Stimulated activated CD4-positive, alpha-beta T cell treated with anti-CD3 and anti-CD28 coated beads, Interleukin-4, amount 100 ng/mL, for 4 hours (primary cell): ENCODE measurements at places on chromosomes 5 and 9.

DNA sequence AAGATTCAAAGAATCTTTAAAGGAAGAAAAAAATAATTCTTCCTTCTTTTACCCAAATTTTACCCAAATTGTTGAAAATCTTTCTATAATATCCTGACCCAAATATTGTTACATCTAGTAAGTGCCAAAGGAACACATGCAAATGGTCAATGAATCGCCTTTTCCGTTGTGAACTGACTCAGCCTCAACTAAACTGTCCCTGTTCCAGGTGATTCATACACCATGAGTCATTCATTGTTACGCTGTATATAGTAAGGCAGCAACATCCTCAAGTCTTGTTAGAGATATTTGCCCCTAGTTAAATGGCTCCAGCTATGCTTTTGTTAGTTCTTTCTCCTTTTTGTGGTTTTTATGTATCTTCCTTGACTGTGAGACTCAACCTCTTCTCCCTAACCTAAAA, 9.7 kb downstream of the PTGER4 start:
- DNase-seq = peak; percentile 66

GRCh38 chr9:137108608-137109249, 5.8 kb downstream of the DPP7 start:
- no peak for DNase-seq

GRCh38 chr5:168327994-168328393, 36.5 kb downstream of the WWC1 start:
- no peak for DNase-seq

GRCh38 chr5:109788596-109788995, 98.9 kb downstream of the MAN2A1 start:
- DNase-seq = no peak

- DNase-seq = no peak
These were observed 525 bp upstream of the STPG3 start for GRCh38 chr9:137250329-137251193.

GRCh38 chr9:19969721-19970120, 180.9 kb upstream of the SLC24A2 start:
- no peak for DNase-seq

DNA sequence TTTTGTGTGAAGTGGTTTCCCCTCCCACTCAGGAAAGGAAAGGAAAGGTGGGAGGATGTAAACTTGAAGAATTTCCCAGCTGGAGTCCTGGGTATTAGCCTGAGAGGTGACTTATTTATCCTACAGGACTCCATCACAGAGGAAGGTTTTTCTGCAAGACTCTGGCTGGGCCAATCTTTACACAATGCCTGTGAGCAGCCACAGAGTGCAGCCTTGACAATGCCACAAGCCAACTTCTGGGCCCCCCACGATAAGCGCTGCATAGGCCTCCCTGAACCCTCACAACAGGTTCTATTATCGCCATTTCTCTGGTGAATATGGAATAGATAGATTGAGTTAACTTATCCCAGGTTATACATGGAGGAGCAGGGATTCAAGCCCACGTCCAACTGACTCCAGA, 12.4 kb downstream of the TTC39B start:
- DNase-seq = no peak

GRCh38 chr5:30572279-30572678, 621.2 kb upstream of the CDH6 start:
- no peak for DNase-seq

GRCh38 chr9:100222674-100223073, 123.6 kb downstream of the INVS start:
- DNase-seq = no peak

GRCh38 chr5:121982893-121983285, 21.1 kb downstream of the SRFBP1 start:
- DNase-seq = no peak

DNA sequence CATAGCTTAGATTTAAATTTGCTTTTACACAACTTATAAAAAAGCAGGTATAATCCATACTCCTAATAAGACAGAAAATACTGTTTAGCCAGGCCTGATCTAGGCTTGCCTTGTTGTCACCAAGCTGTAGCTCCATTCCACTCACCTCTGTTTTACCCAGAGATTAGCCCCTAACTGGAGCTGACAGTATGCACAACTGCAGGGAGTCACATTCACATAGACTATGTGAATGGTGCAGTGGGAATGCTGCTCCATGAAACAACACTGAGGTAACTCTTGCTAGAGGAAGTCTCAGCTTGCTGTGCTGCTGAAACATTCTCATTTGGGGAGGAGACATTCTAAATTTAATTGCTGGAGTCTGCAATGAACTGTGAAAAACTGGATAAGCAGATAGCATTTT, 209.1 kb downstream of the TMEM232 start:
- DNase-seq = no peak

DNA sequence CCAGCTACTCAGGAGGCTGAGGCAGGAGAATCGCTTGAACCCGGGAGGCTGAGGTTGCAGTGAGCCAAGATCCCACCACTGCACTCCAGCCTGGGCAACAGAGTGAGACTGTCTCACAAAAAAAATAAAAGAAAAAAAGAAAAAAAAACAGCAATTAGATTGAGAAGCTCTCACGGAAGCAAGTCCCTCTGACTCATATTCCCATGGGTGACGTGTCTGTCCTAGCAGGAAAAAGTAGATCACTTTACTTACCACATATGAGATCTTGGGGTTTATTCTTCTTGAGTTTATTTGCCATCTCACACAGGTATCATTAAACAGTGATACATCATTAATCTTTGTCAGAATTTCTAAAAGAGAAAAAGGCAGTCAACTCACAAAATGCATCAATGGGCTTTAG, 62.6 kb downstream of the SUSD1 start:
- no peak for DNase-seq

GRCh38 chr9:89477384-89477783, 20.5 kb downstream of the SEMA4D start:
- DNase-seq = no peak

DNA sequence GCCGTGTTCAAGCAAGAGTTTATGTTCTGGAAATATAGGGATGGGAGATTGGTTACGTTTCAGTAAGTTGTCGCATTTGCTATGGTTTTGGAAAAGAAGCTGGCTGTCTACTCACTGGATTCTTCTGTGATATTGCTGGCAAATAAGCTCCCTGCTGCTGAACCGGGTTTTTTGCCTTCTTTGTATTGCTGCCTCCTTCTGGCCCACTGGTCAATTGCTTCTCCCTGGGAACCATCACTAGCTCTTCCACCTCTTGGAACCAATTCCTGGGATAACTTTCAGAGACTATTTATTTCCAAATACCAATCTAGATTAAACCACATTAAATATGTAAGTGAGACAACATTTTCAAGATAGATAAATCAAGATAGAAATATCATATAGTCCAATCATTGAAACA, 43.0 kb downstream of the NUDT12 start:
- no peak for DNase-seq

DNA sequence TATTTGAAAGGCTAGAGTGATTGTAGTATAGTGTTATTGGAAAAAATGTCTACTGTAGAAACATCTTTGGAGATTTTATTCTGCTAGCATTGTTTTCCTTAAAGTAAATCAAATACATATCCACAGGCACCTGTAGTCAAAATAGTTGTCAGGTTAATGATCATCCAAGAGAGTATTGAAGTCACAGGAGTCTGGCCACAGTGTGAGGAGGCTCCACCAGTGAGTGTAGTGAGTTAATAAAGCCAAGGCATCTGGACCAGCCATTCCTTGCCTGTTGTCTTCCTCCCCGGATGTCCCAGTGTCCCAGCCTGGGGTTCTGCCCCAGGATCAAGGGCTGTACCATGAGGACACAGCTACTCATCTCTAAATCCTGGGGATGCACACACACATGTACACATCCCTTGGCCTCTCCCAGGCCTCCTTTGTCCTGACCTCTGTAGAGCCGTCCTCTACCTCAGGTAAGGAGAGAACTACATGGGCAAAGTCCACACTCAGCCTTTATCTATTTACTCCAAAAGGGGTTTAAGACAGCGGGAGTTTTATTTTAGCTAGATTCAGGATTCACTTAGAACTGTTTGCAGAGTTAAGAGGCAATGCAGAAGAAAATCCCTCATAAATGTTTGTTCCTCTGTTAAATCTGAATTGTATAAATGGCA, 3.7 kb downstream of the PIK3R1 start:
- DNase-seq = no peak

DNA sequence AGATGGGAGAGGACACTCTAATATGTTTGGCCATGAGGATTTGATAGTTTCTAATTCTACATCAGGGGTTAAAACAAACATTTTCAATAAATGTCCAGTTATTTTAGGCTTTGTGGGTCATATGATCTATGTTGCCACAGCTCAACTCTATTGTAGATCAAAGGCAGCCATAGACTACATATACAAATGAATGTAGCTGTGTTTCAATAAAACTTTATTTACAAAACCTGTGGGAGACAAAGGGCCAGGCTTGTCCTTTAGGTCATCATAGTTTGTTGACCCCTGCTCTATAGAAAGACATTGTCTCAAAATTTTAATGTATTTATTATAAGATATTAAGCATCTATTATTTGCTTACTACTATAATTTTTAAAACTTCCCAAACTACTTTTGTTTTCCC, 325.4 kb upstream of the MEF2C start:
- no peak for DNase-seq

- DNase-seq = no peak
These were observed 77.2 kb downstream of the PAX5 start for GRCh38 chr9:36956908-36957307.

DNA sequence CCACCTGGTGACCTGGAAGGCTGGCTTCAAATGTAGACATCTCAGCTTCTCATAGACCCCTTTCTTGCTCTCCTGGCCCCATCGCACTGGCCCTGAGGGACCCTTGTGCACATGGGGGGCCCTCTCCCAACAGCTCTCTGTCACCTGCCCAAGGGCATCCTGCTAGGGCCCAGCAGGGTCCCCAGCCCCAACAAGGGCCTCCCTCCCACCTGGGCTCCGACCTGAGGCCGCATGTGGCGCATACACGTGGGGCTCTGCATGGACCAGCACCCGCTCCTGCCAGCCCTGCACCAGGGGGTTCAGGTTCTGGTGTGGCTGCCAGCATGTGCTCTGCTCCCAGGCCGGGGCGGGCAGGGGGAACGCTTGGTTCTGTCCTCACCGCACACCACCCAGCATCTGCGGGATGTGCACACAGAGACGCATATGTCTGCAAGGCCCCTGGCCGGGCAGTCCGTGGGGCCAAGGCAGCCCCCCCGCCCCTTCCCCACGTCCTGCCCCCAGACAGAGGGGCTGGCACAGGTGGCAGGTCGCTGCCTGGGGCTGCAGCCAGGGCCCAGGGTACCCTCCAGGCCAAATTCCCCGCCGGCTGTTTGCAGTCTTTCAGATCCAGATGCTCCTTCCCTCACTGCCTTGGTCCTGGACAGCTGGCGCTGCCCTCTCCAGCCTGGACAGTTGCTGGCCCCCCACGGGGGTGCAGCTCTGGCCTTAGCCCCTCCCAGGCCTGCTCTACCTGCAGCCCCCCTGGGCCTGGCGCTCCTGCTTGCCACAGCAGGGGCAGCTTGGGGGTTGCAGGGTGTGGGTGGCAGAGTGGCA, 17.9 kb upstream of the NRARP start:
- DNase-seq = no peak

GRCh38 chr9:37801959-37802711, 1.5 kb downstream of the DCAF10 start:
- no peak for DNase-seq

DNA sequence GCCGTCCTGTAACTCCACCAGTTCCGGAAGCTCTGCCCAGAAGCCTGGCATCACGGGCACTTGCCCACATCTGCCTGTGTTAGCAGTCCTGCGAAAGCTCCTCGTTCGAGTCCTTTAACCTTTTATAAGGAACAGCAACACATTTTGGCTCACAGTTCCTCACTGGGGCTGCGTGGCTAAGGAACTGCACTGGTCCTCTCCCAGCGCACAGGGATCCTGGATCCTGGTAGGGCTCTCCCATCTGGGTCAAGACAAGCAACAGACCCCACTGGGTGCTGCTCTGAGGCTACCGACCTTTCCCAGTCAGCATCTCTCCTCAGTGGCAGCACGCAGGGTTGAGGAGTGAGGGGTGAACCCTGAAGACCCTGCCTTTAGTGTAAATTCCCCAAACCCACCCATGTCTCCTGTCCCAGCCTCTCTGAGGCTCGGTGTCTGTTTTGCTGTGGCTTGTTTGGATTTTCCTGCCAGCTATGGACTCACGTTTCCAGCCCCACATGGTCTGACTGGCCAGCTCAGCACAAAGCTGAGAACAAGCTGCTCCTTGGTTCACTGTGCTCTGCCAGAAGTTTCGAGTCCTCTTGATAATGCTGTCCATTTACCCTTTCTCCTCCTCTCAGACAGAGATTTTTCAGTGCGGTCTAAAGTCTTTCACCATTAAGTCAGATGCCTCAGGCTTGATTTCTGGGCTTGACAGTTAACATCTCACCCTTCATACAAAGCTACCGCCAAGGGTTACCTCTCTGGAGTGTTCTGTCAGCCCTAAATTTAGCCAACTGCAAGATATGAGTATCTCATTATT, 80.0 kb downstream of the AK8 start:
- DNase-seq = no peak

DNA sequence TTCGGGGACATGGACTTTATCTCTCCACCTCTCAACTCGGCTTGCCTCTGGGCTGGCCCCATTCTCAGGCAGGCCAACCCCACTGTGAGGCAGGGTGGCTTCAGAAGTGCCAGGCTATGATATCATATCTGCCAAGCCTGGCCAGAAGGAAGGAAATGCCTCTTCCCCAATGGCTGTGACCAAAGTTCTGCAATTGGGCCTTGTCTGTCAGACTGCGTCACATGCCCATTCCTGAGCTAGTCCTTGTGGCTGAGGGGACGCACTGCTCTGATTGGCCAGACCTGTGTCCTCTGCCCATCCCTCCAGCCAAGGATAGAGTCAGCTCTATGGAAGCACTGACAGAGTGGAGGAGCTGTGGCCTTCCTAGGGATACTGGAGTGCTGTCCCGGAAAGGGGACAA, 11.9 kb downstream of the SMIM23 start:
- no peak for DNase-seq

DNA sequence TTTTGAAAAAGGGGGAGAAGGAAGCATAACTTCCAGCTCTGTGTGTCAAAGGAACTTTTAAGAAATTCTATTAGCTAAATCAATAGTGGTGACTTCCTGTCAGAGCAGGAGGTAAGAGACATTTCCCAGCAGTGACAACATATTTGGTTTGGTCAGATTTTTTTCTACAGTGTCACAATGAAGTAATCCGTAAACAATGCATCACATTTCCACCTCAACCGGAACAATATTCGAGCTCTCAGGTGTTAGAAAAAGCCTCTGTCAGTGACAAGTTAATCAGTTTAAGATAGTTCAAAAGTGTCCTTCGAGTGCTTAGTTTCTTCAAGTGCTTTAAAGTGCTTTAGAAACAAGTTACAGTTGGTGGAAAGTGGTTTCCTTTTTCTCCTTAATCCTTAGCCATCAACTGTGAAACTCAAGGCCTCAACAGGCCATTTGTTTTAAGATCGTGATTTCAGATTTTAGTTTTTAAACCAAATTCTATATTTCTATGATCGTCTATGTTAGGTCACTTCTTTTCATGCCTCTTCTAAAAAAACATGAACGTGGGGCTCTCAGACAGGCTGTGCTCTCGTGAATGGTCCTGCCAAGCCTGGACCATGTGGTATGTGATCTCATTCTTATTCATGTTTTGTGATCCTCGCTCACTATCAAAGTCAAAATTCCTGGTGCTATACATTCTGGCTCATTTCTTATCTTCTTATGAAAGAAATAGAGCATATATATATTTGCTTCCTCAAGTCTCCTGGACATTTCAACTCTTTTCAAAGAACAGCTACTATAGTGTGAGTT, 181.9 kb upstream of the HMHB1 start:
- DNase-seq = no peak
